Diencephalon (tissue), 1 donor: ENCODE measurements at places on chromosomes 2 and 18. TPM values are rescaled to one million over a fixed set of nuclear protein-coding genes. Genes with fewer than 3 reads are reported as not detected.

The RASGRP3 gene
- 14.1 TPM for total RNA-seq

The TNFAIP6 gene
- total RNA-seq: 1.2 TPM

The LYG2 gene
- not detected for total RNA-seq

The HOXD11 gene
- total RNA-seq: not detected

The SGPP2 gene
- 4.8 TPM for total RNA-seq

The CD8A gene
- total RNA-seq: 1.6 TPM

The SH3RF3 gene
- 6.5 TPM for total RNA-seq

The CD28 gene
- total RNA-seq: 0.69 TPM

The SPATA3 gene
- not detected for total RNA-seq

The RAD51AP2 gene
- 1.2 TPM for total RNA-seq

The L3MBTL4 gene
- total RNA-seq: 19.8 TPM

The CDCA7 gene
- 21.9 TPM for total RNA-seq

The AMER3 gene
- 33.7 TPM for total RNA-seq

The SIX3 gene
- total RNA-seq: 7.4 TPM

The ESPNL gene
- total RNA-seq: 0.23 TPM
